ENCODE measurements at places on chromosomes 1 and 21.
A peak's percentile ranks its signal among the peaks of the same experiment; 100 is the strongest.

DNA sequence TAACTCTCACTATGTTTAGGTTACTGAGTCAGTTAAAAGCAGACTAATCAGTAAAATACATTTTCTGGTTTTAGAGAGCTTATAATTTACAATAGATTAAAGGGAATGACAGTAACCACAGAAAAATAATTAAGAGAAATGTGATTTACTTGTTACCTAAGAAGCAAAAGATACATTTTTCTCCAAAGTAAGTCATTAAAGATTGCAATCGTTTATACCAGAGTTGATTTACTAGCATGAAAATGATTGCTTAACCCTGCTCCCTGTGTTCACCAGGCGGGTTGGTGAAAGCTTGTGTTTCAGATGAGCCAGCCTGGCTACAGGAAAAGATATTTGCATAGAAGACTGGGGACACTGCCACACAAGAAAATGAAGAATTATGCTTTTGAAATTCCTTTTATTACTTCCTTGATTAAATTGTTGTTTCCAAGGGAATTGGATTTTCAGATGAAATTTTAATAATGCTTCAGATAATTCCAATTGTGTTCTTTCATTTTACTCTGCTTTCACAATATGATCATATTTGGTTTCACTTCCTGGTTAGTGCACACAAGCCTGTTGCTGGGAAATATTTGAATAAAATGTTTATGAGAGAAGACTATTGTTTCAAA is 27.9 kb downstream of the LRRC8B start:
- peaks cover 28% of the 10 kb centered on the region for H3K4me1 ChIP-seq
- no peak for DNase-seq
- H3K36me3 ChIP-seq, result no peaks in the 10 kb centered on the region
- H3K4me3 ChIP-seq, result no peak overlapping the region
- peak overlapping the region; percentile 29 for H3K27ac ChIP-seq

DNA sequence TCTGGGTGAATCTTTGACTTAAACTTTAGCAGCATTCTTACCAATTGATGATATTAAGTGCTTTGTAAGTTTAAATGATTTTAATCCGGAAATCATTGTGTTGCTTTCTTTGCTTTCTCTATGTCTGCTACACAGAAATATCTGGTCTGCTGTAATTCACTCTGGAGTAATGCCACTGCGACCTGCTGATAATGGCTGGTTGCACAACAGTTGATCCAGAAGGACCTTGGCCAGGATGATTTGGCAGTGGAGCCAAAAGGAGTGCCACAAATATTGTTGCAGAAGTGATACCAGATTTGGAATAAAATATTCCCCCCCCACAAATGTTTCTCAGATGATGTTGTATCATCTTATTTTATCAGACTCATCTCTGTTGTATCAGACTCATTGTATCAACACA is 2063.9 kb downstream of the MRPL39 start:
- H3K27me3 ChIP-seq, result no peaks in the 10 kb centered on the region
- no peaks in the 10 kb centered on the region for H3K4me1 ChIP-seq
- DNase-seq, result no peak
- H3K27ac ChIP-seq, result no peak overlapping the region

DNA sequence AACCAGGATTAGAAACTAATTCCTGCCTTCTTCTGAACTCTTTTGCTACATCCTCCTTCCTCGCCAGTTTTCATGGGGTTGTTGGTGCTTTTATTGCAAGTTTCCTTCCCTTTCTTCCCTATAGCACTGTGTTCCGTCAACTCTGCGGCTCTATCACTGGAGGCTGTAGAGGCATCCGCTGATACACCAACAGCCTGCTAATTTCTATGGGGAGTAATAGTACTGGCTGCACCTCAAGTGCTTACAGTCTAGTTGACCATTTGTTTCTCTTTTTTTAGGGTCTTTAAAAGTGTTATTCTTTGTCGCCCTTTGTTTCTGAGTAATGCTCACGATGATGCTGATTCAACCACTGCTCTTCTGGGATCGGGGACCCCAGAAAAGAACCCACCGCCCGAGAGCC is 746 bp downstream of the MIS18A start:
- no peaks in the 10 kb centered on the region for H3K4me1 ChIP-seq
- DNase-seq, result no peak
- peak overlapping the region; percentile 71 for H3K4me3 ChIP-seq
- H3K36me3 ChIP-seq, result peaks cover 24% of the 10 kb centered on the region
- no peaks in the 10 kb centered on the region for H3K27me3 ChIP-seq
- H3K27ac ChIP-seq, result peak overlapping the region; percentile 8

GRCh38 chr1:17591814-17592430 is 52.4 kb downstream of the ARHGEF10L start:
- H3K27me3 ChIP-seq, result no peaks in the 10 kb centered on the region
- DNase-seq, result no peak
- H3K36me3 ChIP-seq, result no peaks in the 10 kb centered on the region
- H3K4me1 ChIP-seq, result peaks cover 7% of the 10 kb centered on the region
- H3K4me3 ChIP-seq, result no peak overlapping the region
- H3K27ac ChIP-seq, result no peak overlapping the region

DNA sequence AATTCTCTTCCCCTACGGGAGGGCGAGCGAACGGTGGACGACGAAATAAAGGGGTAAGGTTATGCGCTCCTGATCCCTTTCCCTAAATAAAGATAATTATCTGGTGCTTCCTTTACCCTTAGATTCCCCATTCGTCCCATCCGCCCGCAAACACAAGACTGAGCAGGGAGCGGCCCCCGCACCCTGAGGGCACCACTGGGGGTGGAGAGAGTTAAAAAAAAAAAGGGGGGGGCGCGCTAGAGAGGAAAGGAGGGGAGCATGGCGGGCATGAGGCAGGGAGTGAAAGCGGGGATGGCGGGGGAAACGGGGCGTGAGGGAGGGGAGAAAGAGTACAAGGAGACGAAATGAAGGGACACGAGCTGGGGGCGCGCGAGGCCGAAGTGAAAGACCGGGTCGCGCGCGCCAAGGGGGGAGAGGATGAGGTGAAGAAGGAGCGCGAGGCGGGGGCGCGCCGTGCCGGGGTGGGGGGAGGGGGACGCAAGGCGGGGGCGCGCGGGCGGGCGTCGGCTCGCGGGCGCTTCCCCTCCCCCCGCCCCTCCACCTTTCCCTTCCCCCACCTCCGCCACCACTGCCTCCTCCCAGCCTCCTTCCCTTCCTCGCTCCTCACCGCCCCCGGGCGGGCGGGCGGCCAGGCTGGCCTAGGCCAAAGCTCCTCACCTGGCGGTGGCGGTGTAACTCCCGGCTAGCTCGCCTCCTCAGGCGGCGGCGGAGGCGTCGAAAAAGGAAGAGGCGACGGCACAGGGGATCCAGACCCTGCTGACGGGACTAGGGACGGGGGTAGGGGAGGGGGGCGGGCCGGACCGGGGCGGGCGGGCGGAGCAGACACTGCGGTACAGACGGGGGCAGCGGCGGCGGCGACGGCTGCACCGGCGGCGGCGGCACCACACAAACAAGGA is 448 bp downstream of the GATAD2B start:
- H3K27ac ChIP-seq, result peak overlapping the region; percentile 82
- H3K4me3 ChIP-seq, result peak overlapping the region; percentile 55
- peaks cover 22% of the 10 kb centered on the region for H3K36me3 ChIP-seq
- DNase-seq, result no peak

DNA sequence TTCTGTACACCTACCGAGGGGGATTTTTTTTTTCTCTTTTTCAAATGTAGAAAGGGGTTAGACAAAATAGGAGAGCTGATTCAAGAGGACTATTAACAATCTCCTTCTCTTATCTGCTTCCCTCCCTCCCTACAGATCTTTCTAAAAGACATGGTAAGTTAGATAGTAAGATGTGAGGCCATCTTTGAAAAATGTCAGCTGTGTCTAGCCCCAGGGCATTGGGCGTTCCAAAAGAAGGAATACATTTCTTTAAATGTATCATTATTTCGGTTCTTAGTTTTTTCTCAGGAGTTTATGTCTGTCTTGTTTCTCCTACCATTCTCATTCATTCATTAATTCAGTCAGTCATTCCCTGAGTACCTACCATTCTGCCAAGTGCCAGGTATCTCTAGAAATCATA is 27.2 kb downstream of the BCL9 start:
- no peak overlapping the region for H3K27ac ChIP-seq
- no peak for DNase-seq
- no peaks in the 10 kb centered on the region for H3K27me3 ChIP-seq
- no peaks in the 10 kb centered on the region for H3K4me1 ChIP-seq

DNA sequence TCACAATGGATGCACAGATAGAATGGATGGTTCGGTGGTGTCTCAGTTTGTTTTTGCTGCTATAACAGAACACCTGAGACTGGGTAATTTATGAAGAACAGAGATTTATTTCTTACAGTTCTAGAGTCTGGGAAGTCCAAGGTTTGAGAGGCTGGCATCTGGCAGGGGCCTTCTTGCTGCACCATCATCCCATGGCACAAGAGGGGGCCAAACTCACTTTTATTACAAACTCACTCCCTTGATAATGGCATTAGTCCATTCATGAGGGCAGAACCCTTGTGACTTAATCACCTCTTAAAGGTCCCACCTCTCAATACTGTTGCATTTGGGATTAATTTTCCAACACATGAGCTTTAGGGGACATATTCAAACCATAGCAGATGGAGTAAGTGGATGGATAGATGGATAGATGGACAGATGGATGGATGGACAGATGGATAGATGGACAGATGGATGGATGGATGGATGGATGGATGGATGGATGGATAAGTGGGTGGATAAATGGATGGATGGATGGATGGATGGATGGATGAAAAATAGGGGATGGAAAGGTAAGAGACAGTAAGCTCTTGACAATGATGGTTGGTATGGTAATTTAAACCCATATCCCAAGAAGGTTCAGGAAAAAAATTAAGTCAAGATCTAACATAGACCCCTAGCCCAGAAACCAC is 16.5 kb downstream of the CAMK2N1 start:
- no peaks in the 10 kb centered on the region for H3K4me1 ChIP-seq
- H3K27ac ChIP-seq, result no peak overlapping the region
- no peaks in the 10 kb centered on the region for H3K27me3 ChIP-seq
- no peak for DNase-seq
- H3K36me3 ChIP-seq, result no peaks in the 10 kb centered on the region
- H3K4me3 ChIP-seq, result no peak overlapping the region

- no peaks in the 10 kb centered on the region for H3K4me1 ChIP-seq
- H3K36me3 ChIP-seq, result no peaks in the 10 kb centered on the region
- no peak for DNase-seq
Measured at GRCh38 chr1:28985427-28985826, 71.1 kb downstream of the EPB41 start.

DNA sequence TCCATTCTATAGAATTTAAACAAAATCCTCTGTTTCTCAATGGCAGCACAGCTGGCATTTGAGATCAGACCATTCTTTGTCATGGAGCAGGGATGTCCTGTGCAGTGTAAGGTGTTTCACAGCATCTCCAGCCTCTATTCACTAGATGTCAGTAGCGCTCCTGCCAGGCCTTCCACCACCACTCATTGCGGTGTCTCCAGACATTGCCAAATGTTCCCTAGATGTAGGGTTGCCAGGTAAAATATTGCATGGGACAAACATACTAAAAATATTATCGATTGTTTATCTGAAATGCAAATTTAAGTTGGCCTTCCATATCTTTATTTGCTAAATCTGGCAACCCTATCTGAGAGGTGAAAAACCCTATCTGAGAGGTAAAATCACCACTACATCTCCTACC is 11.7 kb downstream of the ITLN2 start:
- H3K4me3 ChIP-seq, result no peak overlapping the region
- H3K36me3 ChIP-seq, result no peaks in the 10 kb centered on the region
- H3K27me3 ChIP-seq, result no peaks in the 10 kb centered on the region

DNA sequence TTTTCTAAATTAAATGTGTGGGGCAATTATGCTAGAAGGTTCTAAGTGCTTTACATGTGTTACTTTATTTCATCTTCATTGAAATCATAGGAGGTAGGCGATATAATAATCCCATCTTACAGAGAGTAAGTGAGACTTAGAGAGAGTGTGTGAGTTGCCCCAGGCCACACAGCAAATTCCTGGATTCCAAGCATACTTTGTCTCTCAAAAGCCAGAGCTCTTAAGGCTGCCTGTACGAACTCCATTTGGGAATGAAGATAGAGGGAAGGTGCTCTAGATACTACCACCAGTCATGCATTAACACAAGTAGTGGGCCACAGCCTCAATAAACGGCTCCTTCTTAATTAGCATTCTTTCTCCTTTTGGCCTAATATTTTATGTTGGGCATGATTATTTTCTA is 170.1 kb downstream of the SIPA1L2 start:
- H3K36me3 ChIP-seq, result no peaks in the 10 kb centered on the region
- H3K4me1 ChIP-seq, result no peaks in the 10 kb centered on the region
- H3K4me3 ChIP-seq, result no peak overlapping the region
- no peak for DNase-seq

DNA sequence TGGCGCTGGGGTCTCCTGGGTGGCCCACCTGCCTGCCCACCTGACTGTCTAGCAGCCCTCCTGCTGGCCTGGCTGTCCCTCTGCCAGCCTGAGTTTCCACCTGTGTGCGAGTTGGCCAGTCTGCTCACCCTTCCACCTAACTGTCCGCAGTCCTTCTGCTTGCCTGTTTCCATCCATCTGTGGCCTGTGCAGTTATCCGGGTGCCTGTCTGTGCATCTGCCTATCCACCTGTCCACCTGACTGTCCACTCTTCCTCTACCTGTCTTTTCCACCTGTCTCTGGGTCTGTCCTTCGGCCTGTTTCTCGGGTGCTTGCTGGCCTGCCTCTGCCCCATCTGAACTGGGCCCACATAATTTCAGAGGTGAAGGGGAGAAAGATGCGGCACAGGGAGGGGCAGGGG is 1.9 kb downstream of the KCNQ4 start:
- no peak overlapping the region for H3K27ac ChIP-seq
- H3K4me1 ChIP-seq, result no peaks in the 10 kb centered on the region

DNA sequence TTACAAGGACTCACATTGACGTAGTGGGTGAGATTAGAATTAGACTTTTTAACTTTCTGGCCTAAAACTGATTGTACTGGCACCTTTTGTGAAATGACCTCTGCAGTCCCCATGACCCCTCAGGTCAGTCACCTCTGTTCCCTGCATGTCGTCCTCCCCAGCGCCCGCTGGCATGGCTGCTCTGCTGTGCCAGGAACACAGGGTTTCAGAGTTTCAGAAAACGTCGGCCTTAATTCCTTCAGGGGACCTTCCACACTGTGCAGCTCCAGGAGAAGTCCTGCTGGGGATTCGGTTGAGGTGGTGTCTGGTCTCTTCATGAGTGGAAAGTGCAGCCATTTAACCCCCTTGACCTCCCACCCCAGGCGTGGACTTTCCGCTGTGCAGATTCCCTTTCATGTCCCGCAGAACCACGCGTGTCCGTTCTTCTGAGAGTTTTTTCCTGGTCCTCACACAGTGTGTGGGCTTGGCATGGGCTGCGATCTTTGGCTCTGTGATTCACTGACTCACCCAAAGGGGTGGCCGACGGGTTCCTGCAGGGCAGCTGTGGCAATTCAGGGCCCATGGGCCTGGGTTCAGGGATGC is 158.4 kb upstream of the COL6A1 start:
- no peaks in the 10 kb centered on the region for H3K27me3 ChIP-seq
- no peaks in the 10 kb centered on the region for H3K36me3 ChIP-seq
- no peak overlapping the region for H3K27ac ChIP-seq
- DNase-seq, result no peak

GRCh38 chr21:34890724-34891612 is 158.1 kb downstream of the RUNX1 start:
- no peaks in the 10 kb centered on the region for H3K27me3 ChIP-seq
- H3K36me3 ChIP-seq, result peaks cover 9% of the 10 kb centered on the region
- H3K4me3 ChIP-seq, result no peak overlapping the region
- no peaks in the 10 kb centered on the region for H3K4me1 ChIP-seq
- DNase-seq, result no peak
- H3K27ac ChIP-seq, result no peak overlapping the region

Data from RWPE2 (cell line).